ENCODE measurements at places on chromosomes 3 and 15. TPM values are rescaled to one million over a fixed set of nuclear protein-coding genes. Genes with fewer than 3 reads are reported as not detected.

CPLX3 gene
- not detected for polyA plus RNA-seq

- H3K4me1 ChIP-seq: no peaks in the 10 kb centered on the region
- no peak for DNase-seq
- peaks cover 7% of the 10 kb centered on the region for H3K27me3 ChIP-seq
- peaks cover 14% of the 10 kb centered on the region for H3K36me3 ChIP-seq
Measured at GRCh38 chr15:67980773-67981685, 73.1 kb upstream of the PIAS1 start.

DNA sequence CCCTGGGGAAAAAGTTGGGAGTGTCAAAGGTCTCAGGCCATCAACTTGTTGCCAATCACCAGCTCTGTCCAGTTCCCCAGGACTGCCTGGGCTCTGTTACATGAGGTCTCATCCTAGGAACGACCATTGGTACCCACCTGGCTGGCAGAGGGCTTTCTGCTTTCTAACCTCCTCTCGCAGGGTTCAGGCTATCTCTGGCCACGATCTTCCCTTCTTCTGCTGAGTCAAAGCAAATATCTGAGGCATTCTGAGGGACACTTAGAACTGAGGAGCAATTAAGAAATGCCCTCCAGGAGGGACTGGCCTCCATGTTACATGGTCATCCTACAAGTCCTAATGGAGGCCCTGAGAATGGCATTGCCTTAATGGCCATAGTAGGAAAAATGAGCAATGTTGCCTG lies 77.4 kb downstream of the TGFBR2 start:
- no peak overlapping the region for H3K4me3 ChIP-seq
- peaks cover 85% of the 10 kb centered on the region for H3K4me1 ChIP-seq
- no peak for DNase-seq
- H3K27me3 ChIP-seq: no peaks in the 10 kb centered on the region
- H3K27ac ChIP-seq: peak overlapping the region; percentile 86

- no peaks in the 10 kb centered on the region for H3K36me3 ChIP-seq
- H3K4me1 ChIP-seq: peaks cover 50% of the 10 kb centered on the region
- no peak for DNase-seq
- H3K4me3 ChIP-seq: no peak overlapping the region
- no peaks in the 10 kb centered on the region for H3K27me3 ChIP-seq
Measured at GRCh38 chr15:57031082-57031481, 112.6 kb downstream of the TCF12 start.

- no peak overlapping the region for H3K4me3 ChIP-seq
- no peaks in the 10 kb centered on the region for H3K36me3 ChIP-seq
- no peak for DNase-seq
- peaks cover 66% of the 10 kb centered on the region for H3K4me1 ChIP-seq
- H3K27ac ChIP-seq: no peak overlapping the region
- H3K27me3 ChIP-seq: no peaks in the 10 kb centered on the region
Measured at GRCh38 chr3:23246651-23247050, 43.5 kb downstream of the UBE2E2 start.

DNA sequence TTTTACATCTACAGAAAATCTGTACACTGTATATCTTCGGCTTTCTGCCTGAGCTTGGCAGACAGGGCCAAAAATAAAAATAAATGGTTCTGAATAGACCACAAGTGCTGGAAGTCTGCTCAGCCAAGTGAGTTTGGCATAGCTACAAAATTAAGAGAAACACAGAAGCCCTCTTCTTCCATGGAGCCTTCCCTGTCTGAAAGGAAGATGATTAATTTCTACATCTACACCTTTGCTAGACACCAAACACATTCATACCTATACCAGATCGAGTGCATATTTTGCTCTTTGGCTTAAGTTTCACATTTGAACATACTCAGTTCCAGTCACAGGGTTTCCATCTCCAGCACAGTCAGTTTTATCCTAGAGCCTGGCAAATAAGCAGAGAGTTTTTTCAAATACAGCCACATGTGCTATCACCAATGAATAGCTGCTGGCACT lies 224.6 kb downstream of the GREM1 start:
- no peak overlapping the region for H3K4me3 ChIP-seq
- H3K4me1 ChIP-seq: no peaks in the 10 kb centered on the region
- no peak for DNase-seq
- no peak overlapping the region for H3K27ac ChIP-seq

DNA sequence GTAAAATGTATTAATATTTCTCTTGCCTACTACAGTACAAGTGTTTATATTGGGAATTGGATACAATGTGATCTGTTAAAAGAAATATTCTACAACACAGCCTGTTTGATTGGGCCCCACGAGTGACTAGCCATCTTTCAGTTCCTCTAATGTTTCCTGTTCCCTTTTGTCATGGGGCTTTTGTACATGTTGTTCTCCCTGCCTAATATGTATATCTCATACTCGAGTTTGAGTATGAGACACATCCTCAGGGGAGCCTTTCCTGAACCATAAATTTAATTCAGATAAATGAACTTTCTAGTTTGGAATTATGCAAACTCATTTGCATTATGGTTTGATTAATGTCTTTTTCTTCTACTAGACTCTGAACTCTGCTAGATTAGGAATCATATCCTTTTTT lies 65.5 kb downstream of the MEF2A start:
- peak; percentile 72 for DNase-seq
- peaks cover 12% of the 10 kb centered on the region for H3K36me3 ChIP-seq
- H3K4me1 ChIP-seq: peaks cover 57% of the 10 kb centered on the region
- H3K4me3 ChIP-seq: peak overlapping the region; percentile 63
